T-helper 17 cell (primary cell): ENCODE measurements at places on chromosomes 6 and 20. TPM values are rescaled to one million over a fixed set of nuclear protein-coding genes. Genes with fewer than 3 reads are reported as not detected.

DNA sequence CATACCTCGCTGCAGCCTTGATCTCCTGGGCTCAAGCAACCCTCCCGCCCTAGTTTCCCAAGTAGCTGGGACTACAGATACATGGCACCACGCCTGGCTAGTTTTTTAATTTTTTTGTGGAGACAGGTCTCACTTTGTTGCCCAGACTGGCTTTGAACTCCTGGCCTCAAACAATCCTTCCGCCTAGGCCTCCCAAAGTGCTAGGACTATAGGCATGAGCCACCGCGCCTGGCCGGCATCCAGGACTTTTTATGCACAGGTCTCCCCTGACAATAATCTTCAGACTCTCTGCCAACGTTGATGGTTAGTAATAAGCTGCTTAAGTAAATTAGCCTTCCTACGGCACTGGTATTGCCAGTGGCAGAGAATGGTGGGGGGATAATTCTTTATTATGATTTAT is 110.5 kb upstream of the MTHFD1L start:
- no peak for DNase-seq
- H3K4me3 ChIP-seq = no peak overlapping the region
- H3K27ac ChIP-seq = no peak overlapping the region
- H3K4me1 ChIP-seq = peaks cover 5% of the 10 kb centered on the region

- peaks cover 6% of the 10 kb centered on the region for H3K4me1 ChIP-seq
- no peaks in the 10 kb centered on the region for H3K27me3 ChIP-seq
- no peak overlapping the region for H3K27ac ChIP-seq
- H3K36me3 ChIP-seq = no peaks in the 10 kb centered on the region
These were observed 64.0 kb upstream of the ELOVL5 start for GRCh38 chr6:53412751-53413150.

DNA sequence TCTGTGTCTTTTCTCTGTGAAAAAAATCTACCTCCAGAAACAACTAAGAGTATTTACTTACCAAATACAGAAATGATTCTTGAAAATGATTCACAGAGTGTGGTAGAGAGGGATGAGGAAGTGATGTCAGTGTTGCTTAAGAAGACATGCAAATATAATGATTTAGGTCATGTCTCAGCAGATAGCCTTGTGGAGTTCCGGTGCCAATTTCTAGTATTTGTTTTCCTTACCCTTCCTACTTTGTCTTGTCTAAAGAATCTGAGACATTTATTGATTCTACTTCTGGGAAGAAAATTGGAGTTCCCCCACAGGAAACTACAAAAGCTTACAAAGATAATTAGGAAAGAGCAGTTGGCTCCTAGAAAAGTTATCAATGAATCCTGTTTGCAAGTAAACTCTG is 68.8 kb downstream of the GJA1 start:
- no peaks in the 10 kb centered on the region for H3K4me1 ChIP-seq
- H3K4me3 ChIP-seq = no peak overlapping the region
- no peak for DNase-seq
- H3K27ac ChIP-seq = no peak overlapping the region
- H3K27me3 ChIP-seq = peaks cover 6% of the 10 kb centered on the region

GRCh38 chr6:19833947-19834346 is 3.2 kb upstream of the ID4 start:
- DNase-seq = no peak
- no peak overlapping the region for H3K4me3 ChIP-seq
- H3K4me1 ChIP-seq = peaks cover under 1% of the 10 kb centered on the region
- H3K27ac ChIP-seq = no peak overlapping the region
- peaks cover 25% of the 10 kb centered on the region for H3K27me3 ChIP-seq
- H3K36me3 ChIP-seq = no peaks in the 10 kb centered on the region

The MYBL2 gene
- 0.44 TPM for total RNA-seq
